ENCODE measurements at places on chromosomes 12 and 14. TPM values are rescaled to one million over a fixed set of nuclear protein-coding genes. Genes with fewer than 3 reads are reported as not detected.

The SLC2A14 gene
- total RNA-seq, result not detected

The PLA2G1B gene
- total RNA-seq, result not detected

The COCH gene
- 0.26 TPM for total RNA-seq

DNA sequence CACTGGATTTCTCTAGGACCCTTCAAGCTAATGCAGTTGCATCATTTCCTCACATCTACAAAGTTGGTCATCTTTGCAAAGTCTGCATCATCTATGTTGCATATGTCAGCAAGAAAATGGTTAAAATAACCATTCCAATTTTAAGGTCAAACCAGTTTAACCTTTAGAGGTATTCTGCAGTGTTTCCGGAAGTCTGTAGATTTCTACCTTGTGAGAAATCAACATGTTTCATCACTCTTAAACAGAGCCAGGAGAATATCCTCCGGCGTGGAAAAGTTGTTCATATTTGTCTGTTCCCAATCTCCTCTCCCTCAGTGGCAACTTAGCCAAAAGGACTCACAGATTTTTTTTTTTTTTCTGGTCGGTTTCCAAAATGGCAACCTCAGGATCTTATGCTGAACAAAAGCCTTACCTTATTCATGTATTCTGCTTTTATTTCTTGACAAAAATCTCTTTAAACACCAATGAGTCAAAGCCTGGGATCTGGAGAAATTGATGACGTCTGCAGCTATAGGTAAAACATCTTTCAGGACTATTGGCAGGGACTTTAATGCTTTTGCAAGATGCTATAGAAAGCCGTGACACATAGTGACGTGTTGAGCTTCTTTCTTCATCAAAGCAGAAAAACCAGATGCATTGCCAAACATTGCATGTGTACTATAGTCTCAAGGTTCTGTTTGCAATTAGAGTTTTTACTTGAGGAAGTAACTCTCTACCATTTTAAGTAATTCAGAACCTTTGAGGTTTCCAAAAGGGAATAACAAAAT, 16.0 kb upstream of the CDK17 start:
- peak; percentile 99 for DNase-seq

DNA sequence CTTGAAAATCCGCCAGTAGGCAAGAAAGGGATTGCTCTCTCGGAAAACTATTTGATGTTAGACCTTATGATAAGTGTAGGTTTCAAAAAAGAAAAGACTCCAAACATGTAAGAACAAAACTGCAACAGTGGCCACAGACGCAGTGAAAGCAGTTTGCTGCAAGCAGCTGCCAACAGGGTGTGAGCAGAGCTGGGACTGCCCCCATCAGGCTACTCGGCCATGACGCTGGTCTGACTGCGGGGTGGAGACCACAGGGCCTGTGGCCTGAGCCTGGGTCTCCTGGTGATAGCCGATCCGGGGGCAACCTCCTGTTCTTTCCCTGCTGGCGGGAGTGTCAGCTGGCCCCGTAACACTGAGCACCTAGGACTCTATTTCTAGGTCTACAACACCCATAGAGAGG, 63.2 kb downstream of the AMN start:
- peak; percentile 15 for DNase-seq

GRCh38 chr12:39499296-39499695, 56.4 kb upstream of the KIF21A start:
- DNase-seq, result peak; percentile 95

DNA sequence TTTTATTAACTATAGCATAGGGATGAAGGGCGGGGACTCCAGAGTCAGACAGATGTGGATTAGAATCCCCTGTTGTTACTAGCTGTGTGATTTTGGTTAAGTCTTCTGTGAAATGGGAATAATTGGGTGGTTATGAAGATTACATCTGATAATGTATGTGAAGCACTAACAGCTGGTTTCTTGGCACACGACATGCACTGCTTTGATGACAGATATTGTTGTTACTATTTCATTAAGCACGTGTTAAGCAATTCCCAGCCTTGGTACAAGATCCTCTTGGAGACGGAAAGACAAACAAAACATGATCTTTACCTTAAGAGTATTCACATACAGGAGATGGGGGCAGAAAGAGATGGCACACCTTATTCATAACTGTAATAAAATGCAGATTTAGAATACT, 7.9 kb downstream of the PPFIBP1 start:
- no peak for DNase-seq

Data from bronchial epithelial cell (primary cell).